Fibroblast of skin of back (primary cell): ENCODE measurements at places on chromosomes 7 and 10.
A peak's percentile ranks its signal among the peaks of the same experiment; 100 is the strongest.

DNA sequence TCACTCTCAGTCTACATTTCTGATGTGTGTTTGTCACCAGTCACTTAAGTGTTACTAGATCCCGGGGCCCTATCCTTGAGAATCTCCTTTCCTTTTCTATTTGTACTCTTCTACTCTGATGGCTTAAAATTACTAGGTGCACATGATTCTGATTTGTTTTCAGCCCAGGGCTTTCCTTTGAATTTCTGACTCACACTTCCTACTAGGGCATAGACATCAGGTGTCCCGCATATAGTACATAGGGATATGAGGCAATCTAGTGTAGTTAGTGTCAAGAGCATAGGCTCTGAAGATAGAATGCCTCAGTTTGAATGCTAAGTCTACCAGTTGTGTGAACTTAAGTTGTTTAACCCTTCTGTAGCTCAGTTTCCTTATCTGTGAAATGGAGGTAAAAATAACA is 49.4 kb upstream of the LRRN3 start:
- no peak for DNase-seq

GRCh38 chr7:2517026-2517425 is 2.5 kb upstream of the LFNG start:
- DNase-seq: peak; percentile 97

DNA sequence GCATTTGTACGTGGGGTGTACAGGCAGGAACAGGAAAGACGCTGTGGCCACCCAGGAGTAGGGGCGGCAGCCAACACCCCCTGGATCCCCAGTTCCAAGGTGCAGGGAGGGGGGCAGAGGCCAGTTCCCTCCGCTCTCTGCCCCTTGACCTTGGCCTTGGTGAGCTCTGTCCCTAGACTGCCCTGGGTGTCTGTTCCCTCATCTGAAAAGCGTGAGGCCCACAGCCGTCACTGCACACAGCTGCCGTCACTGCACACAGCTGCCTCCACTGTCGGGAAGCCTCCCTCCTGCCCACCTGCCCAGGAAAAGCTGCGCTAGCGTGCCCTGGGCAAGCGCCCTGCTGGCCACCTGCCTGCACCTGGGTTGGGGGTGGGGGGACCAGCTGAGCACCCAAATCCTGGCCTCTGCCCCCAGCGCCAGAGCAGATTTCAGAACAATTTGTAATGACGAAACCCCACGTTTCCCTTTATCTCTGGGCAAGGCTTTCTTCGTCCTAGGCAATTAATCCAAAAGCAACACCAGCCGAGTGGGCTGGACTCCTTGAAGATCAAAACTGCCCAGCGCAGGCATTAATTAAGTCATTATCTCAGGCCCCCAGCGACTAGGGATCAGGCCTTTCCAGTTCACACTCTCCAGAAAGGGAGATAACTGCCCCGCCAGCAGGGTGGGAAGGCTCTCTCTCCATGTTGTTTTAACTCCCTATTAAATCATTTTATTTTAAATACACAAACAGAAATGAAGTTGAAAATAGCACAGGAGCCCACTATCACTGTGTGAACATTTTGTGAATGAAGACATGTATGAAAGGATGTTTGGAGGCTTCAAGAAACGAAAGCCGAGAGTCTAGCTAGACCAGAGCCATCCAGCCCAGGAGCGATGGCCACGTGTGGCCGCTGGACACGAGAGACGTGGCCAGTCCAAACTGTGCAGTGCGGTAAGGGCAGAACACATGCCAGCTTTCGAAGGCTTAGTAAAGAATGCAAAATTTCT is 4.0 kb upstream of the PDGFA start:
- no peak for DNase-seq

DNA sequence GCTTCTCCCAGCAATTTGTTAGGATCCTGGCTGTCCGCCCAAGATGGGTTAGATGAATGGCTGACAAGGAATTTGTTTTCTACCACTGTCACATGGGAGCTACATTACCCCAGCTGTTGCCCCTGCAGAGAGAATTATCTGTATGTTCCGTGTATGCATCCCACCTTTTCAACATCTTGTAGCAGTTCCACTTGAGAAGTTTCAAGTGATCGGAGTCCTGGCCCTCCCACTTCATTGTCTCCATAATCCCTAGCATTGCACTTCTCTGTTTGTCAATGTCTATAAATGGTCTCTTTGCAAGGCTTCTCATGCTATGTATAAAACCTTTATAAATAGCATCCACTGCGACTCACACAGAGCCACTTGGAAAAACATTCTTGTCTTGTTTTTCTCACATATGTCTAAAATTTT is 972.5 kb downstream of the CNTNAP2 start:
- peak; percentile 60 for DNase-seq

- peak; percentile 80 for DNase-seq
Observed at GRCh38 chr10:126387041-126387921, 996 bp downstream of the ADAM12 start.
